ENCODE measurements at places on chromosomes 2 and 18.

- no peak for DNase-seq
These were observed 181.9 kb downstream of the MREG start for GRCh38 chr2:215831296-215831913.

DNA sequence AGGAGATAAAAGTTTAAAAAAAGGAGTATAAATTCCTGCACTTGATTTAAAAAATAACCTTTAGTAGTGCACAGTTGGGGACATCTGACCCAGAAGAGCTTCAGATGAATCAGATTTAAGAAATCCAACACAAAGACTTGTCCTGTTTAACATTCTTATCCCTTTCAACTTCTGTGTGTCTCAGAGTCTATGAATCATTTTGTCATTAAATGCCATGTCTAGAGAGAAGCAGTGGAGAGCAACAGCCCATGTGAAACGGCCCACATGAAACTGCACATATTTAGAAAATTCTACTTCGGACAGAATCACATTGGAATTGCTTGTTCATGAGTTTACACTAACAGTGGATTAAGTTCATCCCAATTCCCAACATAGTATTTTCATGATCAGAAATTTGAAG is 278.6 kb downstream of the SLC8A1 start:
- DNase-seq, result no peak

- no peak for DNase-seq
These were observed 10.0 kb downstream of the CAPN10 start for GRCh38 chr2:240596491-240596931.

DNA sequence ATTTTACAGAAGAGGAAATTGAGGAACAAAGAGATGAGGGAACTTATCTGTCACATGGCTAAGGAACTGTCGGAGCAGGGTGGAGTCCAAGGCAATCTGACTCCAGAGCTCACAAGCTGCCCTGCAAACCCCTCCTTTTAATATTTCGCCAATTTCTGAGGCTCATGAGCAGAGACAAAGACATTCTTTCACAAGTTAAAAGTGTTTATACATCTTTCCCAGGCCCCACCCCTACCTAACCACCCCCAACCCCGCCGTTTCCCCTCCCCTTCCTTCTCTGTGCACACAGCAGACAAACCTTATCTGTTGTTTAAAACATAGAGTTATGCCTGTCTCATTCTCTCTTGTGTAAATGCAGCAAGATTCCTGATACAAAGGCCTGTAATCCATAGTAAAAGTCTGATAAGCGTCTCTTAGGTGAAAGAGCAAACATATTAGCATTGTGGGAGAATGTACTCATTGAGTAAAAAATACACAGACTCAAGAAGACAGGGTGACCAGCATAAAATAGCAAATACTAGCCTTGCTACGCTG is 44.3 kb downstream of the EPHA4 start:
- no peak for DNase-seq

GRCh38 chr2:135422898-135423297 is 108.1 kb downstream of the ZRANB3 start:
- no peak for DNase-seq

DNA sequence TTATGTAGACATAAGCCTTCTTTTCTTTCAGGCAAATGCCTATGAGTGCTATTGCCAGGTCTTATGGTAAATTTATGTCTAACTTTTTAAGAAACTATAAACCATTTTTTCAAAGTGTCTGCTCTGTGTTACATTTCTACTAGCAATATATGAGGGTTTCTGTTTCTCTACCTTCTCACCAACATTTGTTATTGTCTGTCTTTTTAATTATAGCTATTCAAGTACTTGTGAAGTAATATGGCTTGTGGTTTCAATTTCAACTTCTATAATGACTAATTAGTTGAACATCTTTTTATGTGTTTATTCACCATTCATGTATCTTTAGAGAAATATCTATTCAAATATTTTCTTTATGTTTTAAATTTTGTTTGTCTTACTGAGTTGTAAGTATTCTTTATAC is 213.1 kb upstream of the MC4R start:
- DNase-seq, result no peak

- no peak for DNase-seq
These were observed 221.5 kb upstream of the ACVR2A start for GRCh38 chr2:147623328-147623727.

GRCh38 chr2:188570370-188570769 is 278.7 kb downstream of the GULP1 start:
- no peak for DNase-seq

- DNase-seq, result no peak
These were observed 53.2 kb upstream of the UBE2E3 start for GRCh38 chr2:180927030-180927686.
